NCI-H2029 treated with DMSO at 0.1 percent for 48 hours (cell line): ENCODE measurements at places on chromosomes 6 and 20.

GRCh38 chr6:6683969-6684833 lies 95.7 kb downstream of the LY86 start:
- DNase-seq: no peak

GRCh38 chr6:47413752-47414422 lies 63.7 kb upstream of the CD2AP start:
- DNase-seq: peak; percentile 71

DNA sequence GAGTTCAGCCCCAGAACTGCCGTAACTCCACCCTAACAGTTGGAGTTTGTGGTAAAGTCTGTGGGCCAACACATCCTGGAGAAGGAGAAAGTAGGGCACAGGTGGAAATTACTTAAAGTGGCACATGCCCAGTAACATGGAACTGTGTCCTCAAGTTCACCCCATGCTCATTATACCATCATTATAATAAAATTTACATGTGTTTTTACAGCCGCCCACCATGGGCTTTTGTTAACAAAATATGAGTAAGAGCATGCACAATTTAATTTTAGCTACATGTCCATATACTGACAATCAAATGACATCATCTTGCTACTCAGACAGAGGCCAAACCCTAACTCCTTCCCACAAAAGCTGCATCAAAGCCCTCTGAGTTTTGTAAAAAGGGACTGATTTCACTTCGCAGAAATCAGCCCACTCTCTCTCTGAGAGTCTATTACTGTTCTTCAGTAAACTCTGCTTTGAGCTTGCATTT lies 17.3 kb upstream of the ELOVL4 start:
- no peak for DNase-seq

DNA sequence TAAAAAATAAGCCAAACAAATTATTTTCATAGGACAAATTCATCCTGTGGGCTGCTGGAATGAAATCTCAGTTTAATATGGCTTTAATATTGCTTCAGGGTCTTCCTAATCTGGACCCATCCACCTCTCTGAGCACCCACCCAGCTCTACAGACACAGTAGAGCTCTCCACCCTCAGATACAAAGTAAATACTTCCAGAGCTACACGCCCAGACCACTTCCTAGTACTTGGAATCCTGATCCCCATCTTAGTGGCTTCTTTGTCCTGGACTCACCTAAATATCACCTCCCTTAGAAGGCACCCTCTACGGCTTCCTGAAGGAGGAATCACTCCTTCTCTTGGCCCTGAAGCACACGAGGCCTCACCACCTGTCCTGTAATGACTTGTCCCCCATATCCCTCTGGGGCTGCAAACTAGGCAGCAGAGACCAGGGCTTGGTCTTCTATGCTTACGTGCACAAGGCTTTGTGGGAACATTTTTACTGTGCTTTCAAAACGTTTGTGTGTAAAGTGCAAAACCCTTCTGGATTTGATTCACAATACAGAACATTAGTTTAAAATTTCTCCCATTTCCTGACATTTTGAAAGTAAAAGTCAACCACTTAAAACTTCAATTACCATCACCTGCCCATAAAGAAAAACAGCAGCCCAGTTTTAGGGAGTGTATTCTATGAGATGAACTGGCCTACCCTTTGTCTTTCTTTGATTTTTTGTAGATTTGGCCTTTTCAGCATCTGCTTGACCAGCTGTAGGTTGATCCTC lies 2.4 kb downstream of the CTCFL start:
- DNase-seq: no peak

- no peak for DNase-seq
Observed at GRCh38 chr6:156695742-156696141, 81.4 kb upstream of the ARID1B start.

- DNase-seq: no peak
Observed at GRCh38 chr20:63374504-63374903, 13.4 kb upstream of the CHRNA4 start.

GRCh38 chr6:41901882-41902519 lies 6.8 kb upstream of the USP49 start:
- DNase-seq: no peak

DNA sequence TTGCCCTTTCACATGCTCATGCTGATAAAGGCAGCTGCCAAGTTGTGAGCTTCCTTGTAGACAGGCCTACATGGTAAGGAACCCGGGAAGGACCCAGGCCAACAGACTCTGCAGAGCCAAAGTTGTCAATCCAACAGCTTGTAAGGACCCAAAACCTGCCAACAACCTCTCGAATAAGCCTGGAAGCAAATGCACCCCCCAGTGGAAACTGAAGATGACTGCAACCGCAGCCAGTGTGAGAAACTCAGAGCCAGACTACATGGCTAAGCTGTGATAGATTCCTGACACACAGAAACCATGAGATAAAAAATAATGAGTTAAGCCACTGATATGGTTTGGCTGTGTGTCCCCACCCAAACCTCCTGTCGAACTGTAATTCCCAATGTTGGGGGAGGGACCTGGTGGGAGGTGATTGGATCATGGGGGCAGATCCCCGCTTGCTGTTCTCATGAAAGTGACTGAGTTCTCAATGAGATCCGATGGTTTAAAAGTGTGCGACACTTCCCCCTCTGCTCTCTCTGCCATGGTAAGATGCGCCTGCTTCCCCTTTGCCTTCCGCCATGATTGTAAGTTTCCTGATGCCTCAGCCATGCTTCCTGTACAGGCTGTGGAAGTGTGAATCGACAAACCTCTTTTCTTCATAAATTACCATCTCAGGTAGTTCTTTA lies 18.8 kb upstream of the CLPSL2 start:
- DNase-seq: no peak

DNA sequence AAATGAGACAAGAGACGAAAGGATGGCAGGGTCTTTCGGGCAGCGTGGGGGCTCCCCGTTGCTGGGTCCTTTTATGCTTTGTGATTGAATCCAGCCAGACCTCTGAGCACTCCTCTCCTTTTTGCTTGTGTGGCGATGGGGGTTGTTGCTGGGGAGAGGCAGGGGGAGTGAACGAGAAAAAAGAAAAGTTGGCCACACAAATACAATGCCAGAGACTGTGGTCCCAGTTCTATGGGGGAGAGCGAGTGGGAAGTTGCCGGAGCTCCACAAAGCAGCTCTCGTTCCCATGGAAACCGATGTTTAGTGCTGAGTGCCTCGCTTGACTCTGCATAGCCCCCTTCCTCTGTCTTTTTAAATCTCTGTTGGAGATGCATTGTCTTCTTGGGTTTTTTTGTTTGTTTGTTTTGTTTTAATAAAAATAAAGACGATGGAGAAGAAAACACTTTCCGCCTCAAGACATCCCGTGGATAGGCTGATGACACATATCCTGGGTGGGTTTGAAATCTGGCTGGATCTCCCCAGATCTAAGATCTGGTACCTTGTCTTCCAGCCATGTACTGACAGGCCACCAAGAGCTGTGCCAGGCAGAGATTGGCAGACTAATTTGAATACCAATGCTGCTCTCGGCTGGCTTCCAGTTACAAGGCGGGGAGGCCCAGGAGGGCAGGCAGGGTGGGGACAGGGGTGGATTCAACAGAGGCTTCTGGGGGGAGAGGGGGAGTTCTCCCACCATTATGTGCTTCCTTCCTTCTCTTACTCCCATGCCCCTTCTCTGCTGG lies 529.3 kb downstream of the QKI start:
- DNase-seq: no peak

GRCh38 chr6:157688960-157689599 lies 134.0 kb upstream of the SNX9 start:
- DNase-seq: no peak

- DNase-seq: no peak
Observed at GRCh38 chr6:82836022-82836575, 229.5 kb downstream of the UBE3D start.

- no peak for DNase-seq
Observed at GRCh38 chr6:52331793-52332457, 30.0 kb upstream of the PAQR8 start.

DNA sequence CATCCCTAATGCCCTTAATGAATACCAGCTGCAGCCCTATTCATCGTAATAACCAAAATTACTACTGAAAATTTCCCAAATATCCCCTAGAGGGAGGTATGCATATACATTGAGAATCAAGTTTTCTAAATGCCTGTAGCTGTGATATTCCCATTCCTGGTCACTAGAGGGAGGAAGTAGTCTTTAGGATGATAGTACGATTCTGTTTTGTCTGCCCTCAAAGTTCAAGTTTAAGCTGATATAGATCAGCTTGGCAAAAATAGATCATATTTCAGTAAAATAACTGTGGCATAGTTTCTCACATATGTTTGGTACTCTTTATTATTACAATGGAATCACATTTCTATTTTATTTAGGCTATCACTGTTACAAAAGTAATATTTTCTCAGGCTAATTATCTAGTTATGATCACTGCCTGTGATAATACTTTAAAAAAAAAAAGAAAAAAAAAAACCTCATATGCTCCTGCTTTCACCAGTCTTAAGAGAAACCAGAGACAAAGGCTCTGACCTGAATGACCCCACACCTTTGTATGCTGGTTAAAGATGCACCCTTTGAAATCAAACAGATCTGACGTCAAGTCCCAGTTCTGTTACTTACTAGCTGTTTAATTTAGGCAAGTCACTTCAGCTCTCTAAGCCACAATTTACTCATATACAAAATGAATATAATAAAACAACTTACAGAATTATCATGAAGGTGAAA lies 11.0 kb downstream of the TSPYL1 start:
- DNase-seq: peak; percentile 100

DNA sequence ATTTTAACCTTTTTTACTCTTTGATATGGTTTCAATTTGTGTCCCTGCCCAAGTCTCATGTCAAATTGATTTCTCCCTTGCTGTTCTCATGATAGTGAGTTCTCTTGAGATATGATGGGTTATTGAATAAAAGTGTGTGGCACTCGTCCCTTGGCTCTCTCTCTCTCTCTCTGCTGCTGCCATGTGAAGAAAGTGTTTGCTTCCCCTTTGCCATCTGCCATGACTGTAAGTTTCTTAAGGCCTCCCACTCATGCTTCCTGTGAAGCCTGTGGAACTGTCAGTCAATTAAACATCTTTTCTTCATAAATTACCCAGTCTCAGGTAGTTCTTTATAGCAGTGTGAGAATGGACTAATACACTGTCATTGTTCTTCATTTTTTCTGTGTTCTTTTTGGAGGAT lies 48.5 kb downstream of the LIN28B start:
- no peak for DNase-seq

- DNase-seq: no peak
Observed at GRCh38 chr20:10467681-10468339, 32.7 kb downstream of the SLX4IP start.

GRCh38 chr20:46269372-46269771 lies 38.9 kb downstream of the CDH22 start:
- DNase-seq: no peak

DNA sequence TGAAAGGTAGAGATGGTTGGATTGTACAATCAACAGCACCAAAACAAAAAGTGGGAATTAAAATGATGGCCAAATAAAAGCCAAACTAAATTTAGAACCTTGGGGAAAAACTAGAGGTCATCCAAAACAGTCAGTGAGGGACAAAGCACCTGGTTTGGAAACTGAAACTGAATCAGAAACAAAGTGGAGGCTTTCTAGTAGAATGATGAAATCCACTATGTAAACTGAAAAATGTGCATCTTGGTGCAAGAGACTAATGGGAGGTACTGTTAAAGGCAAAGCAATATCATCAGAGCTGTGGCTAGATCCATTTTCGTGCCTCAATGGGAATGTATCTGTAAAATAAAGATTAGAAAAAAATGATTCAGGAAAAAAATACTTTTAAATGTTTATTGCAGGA lies 380.0 kb upstream of the GJE1 start:
- no peak for DNase-seq

DNA sequence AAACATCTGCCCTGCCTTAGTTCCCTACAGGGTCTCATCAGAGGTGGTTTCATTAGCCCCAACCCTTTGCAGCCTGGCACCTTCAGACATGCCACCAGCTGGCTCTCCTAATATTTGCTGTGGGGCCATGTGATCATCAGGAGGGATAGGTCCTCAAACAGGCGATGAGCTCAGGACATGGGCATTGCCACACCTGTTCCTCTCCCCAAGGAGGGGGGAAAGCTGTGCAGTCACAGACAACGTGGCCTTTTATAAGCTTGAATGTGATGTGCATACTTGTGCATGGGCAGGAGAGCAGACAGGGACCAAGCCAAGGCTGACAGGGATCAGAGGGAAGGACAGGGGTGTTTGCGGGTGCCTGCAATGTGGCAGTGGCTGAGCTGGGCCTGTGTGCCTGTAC lies 78.8 kb upstream of the ZNFX1 start:
- DNase-seq: peak; percentile 51

DNA sequence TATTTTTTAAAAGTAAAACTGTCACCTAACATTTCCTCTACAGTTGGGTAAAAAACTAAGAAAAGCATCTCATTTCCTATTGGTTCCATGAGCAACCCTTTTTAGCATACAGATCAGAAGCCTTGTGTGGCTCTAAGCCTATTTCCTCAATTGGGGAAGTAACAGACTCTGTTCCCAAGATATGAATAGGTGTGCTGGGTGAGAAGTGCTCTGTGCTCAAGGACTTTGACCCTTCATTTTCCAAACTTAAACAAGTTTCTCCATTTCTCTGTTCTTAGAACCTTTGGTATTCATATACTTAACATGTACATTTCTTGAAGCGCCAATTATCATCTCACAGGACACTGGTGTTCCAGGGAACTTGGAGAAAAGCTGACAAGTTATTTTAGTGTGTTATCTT lies 24.1 kb downstream of the CARMIL1 start:
- DNase-seq: no peak
